Heart left ventricle (tissue), 16 donors: ENCODE measurements at places on chromosomes 4 and X. TPM values are rescaled to one million over a fixed set of nuclear protein-coding genes. Genes with fewer than 3 reads are reported as not detected.

The ADRA2C gene
- polyA plus RNA-seq, result 3.9 TPM

The ABCG2 gene
- 0.33 TPM for polyA plus RNA-seq

The RHOXF1 gene
- 0.38 TPM for polyA plus RNA-seq

The POF1B gene
- 1.6 TPM for polyA plus RNA-seq

The PPP4R3C gene
- polyA plus RNA-seq, result not detected

The IL1RAPL1 gene
- polyA plus RNA-seq, result 0.90 TPM

The PABPC1L2B gene
- polyA plus RNA-seq, result not detected

The ZNF157 gene
- polyA plus RNA-seq, result not detected

GRCh38 chr4:186633844-186634243 lies 78.5 kb upstream of the MTNR1A start:
- no peak for DNase-seq

DNA sequence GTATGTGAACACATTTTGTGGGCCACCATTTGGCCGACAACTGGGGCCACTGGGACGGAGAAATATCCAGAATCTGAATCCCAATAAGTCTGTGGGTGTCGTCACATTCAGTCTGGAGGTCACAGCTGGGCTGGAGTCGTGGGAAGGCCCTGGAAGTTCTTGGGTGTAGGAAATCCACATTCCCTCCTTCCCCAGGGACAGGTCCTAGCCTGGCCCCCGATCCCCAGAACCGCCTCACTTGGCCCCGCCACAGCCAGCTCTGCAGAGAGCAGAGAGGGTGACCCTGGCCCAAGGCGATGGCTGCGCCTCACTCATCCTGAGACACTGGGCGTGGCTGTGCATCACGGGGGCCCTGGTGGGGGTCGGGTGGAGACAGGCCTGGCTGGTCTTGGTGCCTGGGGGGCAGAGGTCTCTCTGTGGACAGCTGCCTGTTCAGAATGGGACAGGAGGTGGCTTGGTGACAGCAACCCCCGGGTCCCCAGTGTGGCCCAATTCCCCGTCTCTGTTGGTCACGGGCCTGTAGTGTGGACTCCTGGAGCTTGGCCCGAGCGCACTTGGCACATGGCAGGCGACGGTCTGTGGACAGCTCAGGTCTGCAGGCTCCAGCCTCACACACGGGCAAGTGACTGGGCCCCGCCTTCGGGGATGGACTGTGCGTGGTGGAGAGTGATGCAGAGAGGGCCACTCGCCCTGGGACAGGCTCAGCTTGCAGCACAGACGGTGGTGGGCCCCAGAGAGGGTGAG lies 16.4 kb downstream of the DOK7 start:
- peak; percentile 69 for DNase-seq

DNA sequence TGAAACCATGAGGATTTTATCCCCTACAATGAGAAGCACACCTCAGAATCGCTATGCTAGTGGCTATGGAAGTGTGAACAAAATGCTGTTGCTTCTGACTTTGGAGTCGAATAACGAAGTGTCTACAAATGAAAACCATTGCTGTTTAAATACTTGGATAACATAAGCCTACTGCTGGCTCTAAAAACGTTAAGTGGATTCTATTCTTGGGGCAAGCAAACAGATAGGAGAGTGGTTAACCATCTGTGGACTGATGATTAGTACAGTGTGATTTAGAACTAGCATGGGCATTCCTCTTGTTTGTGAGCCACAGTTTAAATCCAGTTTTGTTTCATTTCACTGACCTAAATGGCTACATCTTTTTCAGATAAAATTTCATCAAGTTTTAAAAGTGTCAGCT lies 109.7 kb upstream of the PNPLA4 start:
- no peak for DNase-seq

DNA sequence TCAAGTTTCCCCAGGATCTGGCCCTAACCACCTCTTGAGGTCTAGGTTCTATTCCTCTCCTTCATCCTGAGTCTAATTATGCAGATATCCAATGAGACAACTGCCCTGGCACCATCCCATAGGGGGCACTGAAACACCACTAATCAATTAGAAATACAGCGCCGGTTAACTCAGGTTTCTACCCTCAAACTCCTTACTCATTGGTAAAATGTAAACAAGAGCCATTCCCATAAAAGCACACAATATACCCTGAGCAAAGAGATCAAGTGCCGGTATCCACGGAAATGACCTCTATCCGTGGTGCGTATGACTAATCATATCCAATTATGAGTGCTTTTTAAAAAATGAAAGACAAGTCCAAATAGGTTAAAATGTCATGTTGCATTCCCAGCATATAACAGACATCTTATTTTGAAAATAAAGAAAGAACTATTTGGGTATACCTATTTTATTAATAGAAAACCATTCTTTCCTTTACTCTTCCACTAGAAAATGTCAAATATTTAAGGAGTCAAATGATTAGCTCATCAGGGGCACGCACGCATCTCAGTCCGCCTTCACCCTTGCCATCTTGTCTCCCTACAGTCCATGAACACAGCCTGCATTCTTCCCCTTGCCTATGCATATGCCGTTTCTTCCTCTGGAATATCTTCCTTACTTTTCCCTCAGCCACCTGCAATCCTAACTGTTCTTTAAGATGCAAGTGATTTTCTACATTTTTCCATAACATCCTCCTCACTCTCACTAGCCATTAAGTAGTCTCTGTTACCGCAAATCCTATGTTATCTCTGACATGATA lies 141.1 kb downstream of the MAML3 start:
- peak; percentile 64 for DNase-seq

DNA sequence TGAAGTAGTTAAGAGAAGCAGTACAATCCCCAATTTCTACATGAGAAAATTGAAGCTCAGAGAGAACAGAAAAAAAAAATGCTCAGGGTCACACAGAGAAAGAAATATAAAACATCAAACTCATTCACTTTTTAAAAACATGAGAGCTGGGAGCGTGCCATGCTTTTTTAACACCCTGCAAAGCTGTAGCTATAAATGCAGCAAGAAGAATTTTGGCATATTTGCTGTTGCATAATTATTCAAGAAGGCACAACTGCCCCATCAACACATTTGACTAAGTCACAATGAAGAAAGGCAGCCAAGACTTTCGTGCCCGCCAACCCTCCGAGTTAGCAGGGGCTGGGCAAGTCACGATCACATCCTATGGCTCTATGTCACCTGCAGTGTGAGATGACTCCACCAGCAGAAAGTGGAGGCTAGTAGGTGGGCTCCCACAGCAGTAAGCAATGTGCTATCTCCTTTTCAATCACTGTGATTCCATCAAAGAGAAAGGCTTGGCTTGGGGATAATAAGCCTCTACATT lies 214.8 kb downstream of the DHX15 start:
- no peak for DNase-seq

- no peak for DNase-seq
Measured at GRCh38 chr4:99746443-99746842, 70.2 kb upstream of the DAPP1 start.

DNA sequence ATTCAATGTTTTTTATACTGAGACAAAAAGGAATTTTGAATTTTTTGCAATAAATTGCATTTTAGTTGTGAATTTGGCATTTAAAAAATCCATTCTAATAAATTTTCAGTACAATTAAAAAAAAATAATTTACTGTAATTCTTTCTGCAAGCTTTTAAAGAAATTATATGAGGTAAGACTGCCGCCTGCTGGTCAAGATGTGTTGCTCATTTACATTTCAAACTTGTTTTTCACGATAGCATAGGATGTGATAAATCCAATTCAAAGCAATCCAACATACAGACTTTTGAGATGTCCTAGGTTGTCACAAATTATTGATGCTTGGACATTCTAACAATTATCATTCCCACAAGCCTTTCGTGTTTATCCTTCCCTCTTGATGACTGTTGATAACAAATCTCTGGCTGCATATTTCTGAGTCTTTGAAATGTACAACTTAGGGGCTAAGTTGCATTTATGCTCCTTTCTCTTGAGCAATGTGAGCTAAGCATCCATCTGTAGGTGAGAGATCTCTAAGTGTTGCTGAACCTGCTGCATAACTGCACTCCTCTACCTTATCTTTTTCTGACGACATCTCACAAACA lies 21.7 kb upstream of the MFAP3L start:
- DNase-seq, result no peak

DNA sequence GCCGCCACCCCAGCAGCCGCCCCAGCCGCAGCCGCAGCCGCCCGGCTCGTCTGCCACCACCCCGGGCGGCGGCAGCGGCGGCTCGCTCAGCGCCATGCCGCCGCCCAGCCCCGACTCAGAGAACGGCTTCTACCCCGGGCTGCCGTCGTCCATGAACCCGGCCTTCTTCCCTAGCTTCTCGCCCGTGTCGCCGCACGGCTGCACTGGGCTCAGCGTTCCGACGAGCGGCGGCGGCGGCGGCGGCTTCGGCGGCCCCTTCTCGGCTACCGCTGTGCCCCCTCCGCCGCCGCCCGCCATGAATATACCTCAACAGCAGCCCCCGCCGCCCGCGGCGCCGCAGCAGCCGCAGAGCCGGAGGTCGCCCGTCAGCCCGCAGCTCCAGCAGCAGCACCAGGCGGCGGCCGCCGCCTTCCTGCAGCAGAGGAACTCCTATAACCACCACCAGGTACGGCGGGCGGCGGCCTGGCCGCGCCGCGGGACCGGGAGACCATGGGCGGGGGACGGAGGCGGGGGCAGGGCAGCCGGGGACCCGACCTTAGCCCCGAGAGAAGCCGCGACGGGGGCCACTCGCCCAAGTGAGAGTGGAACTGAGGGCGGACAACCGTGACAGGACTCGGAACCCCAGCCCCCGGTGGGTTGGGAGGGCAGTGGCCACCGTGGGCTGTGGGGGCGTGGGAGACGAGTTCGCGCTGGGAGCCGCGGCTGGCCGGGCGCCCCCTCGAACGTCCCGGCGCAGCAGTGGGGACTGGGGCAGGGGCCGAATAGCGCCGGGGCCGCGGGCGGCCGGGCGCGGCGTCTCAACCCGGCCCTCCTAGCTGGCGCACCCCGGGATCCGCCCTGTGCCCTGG lies 1.8 kb downstream of the CPEB2 start:
- peak; percentile 77 for DNase-seq

DNA sequence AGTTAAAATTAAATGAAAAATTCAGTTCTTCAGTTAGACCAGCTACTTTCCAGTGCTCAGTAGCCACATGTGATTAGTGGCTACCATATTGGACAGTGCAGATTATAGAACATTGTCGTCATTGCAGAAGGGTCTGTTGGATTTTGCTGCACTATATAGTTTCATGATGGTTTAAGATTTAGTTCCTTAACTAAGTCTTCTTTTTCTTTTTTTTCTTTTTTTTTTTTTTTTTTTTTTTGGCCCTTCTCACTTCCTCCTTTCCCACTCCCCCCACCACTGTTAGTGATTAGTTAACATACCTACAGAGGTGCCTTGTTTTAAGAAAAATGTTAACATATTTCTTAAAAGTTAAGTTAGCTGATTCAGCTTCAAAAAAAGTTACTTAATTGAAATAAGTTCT lies 9.0 kb downstream of the RAB9A start:
- DNase-seq, result no peak

- peak; percentile 44 for DNase-seq
Measured at GRCh38 chrX:43655151-43656004, 721 bp upstream of the MAOA start.

- no peak for DNase-seq
Measured at GRCh38 chrX:145856181-145856580, 38.6 kb downstream of the SLITRK2 start.

DNA sequence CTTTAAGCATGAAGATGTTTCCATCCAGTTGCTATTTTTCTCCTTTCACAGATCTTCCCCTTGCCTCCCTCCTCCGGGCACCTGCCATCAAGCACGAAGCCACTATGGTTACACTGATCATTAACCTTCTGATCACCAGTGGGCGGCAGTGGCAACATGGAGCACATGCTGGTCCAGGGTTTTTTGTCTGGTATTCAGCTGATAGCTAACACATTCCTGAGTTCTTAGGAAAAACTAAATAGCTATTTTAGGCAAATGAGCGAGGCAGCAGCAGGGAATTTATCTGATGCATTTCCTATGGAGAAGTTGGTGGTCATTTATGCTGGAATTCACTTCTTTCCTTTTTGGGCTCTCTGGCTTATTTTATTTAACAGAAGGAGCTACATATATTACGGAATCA lies 22.9 kb downstream of the SHISA3 start:
- DNase-seq, result no peak

DNA sequence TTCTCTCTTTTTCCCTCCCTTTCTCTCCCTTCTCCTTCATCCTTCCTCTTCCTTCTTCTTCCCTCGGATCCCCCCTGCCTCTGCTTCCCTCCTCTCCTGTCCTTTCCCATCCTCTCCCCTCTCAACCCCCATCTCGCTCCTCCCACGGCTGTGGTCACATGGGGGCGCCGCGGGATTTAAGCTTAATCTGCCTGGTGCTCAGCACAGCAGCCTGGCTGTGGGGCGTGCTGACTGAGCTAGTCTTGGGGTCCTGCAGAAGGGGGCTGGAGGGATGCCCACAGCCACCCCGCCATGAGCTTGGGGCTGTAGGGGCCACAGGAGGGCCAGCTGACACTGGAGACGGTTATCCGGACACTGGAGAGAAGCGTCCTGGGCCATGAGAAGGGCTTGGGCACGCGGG lies 10.7 kb downstream of the SMIM10L2A start:
- no peak for DNase-seq

DNA sequence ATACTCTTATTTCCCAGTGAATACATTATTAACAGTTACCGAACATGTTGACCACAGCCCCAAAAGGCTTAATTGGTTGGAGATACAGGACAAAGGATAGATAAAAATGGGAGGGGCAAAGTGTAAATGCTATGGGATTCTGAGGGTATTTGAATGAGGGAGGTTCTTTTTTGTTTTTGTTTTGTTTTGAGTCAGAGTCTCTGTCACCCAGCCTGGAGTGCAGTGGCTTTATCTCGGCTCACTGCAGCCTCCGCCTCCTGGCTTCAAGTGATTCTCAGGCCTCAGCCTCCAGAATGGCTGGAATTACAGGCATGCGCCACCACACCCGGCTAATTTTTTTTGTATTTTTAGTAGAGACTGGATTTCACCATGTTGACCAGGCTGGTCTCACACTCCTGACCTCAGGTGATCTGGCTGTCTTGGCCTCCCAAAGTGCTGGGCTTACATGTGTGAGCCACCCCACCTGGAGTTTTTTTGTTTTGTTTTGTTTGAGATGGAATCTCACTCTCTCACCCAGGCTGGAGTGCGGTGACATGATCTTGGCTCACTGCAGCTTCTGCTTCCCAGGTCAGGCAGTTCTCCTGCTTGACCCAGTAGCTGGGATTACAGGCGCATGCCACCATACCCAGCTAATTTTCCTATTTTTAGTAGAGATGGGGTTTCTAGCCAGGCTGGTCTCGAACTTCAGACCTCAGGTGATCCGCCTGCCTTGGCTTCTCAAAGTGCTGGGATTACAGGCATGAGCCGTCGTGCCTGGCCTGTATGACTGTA lies 9.0 kb downstream of the UBE2K start:
- DNase-seq, result no peak

DNA sequence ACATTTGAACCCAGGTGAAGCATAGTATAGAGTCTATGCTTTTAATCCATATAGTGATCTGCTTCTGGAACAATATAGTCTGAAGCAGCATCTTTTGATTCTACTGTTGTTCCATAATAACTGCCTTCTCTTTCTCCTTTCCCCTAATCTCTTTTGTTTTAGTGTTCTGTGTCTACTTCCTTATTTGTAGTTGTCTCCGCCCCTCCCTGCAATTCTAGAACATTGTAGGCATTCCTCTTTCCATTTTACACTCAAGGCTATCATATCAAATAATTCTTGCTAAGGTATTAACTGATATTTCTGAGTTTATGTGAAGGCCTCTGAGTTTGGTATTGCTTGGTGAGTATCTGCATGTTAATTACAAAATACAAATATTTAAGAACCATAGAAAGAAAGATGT lies 11.6 kb downstream of the BLTP1 start:
- no peak for DNase-seq
